DMS53 (cell line): ENCODE measurements at places on chromosomes 7 and 10.

GRCh38 chr10:45428611-45429510, 54.8 kb downstream of the ALOX5 start:
- no peak for DNase-seq

DNA sequence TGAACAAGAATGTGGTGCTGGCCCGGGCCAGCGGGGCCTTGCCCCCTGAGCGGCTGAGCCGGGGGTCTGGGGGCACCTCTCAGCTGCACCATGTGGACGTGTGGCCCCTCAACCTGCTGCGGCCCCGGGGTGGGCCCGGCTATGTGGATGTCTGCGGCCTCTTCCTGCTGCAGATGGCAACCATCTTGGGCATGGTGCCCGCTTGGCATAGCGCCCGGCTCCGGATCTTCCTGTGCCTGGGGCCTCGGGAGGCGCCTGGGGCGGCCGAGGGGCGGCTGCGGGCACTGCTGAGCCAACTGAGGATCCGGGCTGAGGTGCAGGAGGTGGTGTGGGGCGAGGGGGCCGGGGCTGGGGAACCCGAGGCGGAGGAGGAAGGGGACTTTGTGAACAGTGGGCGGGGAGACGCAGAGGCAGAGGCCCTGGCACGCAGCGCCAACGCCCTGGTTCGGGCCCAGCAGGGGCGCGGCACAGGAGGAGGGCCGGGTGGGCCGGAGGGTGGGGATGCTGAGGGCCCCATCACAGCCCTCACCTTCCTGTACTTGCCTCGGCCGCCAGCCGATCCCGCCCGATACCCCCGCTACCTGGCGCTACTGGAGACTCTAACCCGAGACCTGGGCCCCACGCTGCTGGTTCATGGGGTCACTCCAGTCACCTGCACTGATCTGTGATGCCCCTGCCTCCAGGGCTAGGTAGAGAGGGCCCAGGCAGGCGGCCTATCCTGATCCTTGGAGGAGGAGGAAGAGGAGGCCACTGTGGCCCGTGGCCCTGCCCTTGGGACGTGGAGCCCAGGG, 1.1 kb upstream of the TRIP6 start:
- peak; percentile 73 for DNase-seq

GRCh38 chr7:158867214-158867984, 11.0 kb downstream of the DYNC2I1 start:
- no peak for DNase-seq

DNA sequence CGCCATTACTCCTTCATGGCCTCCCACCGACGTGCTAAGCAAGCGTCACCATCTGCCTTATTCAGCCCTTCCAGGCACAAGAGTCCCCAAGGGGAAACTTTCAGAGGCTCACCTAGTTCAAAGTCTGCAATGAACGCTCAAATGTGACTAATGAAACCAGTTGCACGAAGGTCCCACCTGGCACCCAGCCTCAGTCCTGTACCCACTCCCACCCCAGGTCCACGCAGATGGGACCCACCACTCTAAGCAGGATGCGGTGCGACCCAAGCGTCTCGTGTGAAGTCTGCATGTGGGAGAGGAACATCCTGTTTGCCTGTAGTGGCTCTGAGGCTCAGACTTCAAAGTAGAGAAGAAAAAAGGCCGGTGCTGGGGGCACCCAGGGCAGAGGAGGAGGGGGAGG, 40.3 kb downstream of the RGS10 start:
- DNase-seq, result no peak
